ENCODE measurements at places on chromosomes 7 and 10. TPM values are rescaled to one million over a fixed set of nuclear protein-coding genes. Genes with fewer than 3 reads are reported as not detected.

The ERVW-1 gene
- not detected for total RNA-seq

The CHN2 gene
- total RNA-seq = 4.3 TPM

The CDHR3 gene
- total RNA-seq = 20.4 TPM

The ANKRD30A gene
- total RNA-seq = not detected

The PRLHR gene
- total RNA-seq = not detected

The MSMB gene
- not detected for total RNA-seq
